ENCODE measurements at places on chromosomes 7 and 10.

DNA sequence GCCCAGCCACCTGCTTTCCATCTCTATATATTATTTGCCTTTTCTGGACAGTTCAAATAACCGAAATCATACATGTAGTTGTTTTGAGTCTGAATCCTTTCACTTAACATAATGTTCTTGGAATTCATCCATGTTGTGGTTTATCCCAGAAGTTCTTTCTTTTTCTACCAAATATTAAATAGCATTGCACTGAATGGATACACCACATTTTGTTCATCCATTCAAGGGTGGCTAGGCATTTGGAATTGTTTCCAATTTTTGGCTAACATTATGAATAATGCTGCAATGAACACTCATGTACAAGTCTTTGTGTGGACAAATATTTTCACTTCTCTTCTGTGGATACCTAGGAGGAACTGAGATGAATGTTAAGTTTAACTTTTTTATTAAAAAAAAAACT, 18.0 kb downstream of the DNAJC1 start:
- no peak for DNase-seq

GRCh38 chr7:71558806-71559613, 427.1 kb downstream of the GALNT17 start:
- no peak for DNase-seq

DNA sequence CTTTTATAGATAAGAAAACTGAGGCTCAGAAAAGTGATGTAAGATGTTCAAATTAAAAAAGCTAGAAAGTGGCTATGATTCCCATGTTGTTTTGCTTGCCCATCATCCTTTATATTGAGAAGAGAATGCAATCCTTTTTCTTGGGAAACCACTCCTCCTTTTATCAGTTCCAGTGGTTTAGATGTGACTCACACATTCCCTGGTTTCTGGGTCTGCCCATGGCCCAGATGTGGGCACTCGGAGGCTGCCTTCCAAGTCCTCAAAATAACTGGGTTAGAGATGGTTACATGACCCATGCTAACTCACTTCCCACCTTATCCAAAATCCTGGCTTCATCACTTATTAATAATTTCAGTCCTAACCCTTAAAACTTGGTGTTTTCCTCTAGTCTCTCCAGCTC, 550.0 kb downstream of the MDFIC start:
- no peak for DNase-seq

GRCh38 chr7:78018641-78019446, 220.3 kb downstream of the PHTF2 start:
- DNase-seq: no peak

- DNase-seq: no peak
Measured at GRCh38 chr10:117005527-117006055, 604 bp upstream of the SHTN1 start.

GRCh38 chr7:38368191-38368605, 94.8 kb upstream of the TARP start:
- DNase-seq: peak; percentile 75

- no peak for DNase-seq
Measured at GRCh38 chr7:33248671-33249070, 119.3 kb downstream of the BBS9 start.

DNA sequence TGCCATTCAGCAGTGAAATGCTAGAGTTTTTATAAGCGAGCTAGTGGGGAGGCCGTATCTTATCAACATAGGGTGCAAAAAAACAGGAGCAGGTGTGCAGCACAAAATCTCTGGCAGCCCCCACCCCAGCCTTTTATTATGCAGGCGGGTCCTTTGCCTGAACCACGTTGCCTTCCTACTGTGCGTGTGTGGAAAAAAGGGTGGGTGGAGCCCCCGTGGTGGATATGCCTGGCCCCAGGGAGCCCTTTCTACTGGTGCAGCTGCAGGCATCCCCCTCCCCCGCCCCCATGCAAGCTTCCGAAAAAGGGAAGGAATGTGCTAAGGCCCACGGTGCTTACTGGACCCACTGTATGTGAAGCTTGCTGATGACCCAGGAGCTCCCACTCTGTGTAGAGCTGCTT, 175.9 kb downstream of the USP6NL start:
- DNase-seq: no peak

- DNase-seq: no peak
Measured at GRCh38 chr7:98514211-98515031, 102.7 kb upstream of the NPTX2 start.

DNA sequence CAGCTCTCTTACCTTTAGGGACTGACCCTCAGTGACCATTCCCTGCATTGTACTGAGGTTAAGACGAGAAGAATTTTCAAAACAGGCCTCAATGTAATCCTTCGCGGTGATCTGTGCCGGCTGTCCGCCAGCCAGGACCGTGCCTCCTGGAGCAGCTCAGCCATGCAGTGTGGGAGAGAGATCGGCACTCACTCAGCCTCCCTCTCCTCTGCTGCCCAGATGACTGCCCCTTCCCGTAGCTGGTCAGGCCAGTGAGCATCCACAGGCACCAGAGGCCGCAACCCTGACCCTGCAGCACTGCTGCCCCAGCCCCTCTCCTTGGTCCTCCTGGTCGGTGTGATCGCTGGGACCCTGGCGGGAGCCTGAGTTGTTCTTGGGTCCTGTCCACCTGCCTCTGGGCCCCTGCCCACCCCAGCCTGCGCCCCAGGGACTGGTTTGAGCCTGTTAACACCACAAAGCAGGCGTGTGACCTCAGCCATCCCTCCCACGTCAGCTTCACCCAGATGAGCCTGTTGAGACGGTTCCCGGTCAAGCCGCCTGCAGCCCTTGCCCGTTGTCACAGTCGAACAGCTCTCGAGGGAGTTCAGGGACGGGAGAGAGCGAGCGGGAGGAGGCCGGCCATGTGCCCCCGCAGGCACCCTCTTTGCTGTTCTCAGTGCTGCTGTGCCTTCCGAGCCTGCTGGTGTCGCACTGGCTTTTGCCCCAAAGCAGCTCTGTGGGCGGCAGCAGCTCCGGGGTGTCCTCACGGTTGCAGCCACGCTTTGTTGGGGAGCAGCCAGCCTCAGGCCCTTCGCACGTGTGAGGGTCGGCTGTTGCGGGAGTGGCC, 37.2 kb downstream of the NKX6-2 start:
- DNase-seq: no peak

DNA sequence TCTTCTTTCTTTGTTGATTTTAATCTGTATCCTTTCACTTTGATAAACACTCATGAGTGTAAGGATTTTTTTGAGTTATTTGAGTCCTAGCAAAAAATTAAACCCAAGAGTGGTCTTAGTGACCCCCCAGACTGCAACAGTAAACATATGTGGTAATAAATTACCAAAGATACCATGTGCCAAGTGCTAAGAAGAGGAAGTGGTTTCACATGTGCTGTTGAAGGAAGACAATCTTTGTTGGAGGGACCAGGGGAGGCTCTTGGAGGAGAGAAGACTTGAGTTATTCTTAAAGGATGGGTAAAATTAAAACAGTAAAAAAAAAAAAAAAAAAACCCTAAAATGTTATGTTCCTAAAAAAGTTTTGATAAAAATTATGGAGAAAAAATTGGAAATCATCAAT, 150.2 kb downstream of the SEC23IP start:
- no peak for DNase-seq

DNA sequence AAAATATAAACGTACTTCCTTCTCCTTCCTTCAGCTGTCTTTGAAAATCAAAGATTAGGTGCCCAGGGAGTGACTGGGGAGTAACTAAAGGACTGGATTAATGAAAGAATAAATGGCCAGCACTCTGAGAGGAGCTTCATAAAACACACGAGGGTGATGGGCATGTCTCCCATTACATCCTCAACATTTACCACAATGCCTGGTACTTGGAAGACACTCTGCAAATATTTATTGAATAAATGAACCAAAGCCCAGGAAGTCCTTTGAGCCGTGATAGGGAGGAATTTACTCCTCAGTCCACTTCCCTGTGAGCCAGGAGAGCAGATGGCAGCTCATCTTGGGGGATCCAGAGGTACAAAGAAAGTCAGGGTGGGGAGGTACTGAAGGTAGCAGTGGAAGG, 96.3 kb downstream of the RAB11FIP2 start:
- DNase-seq: no peak

- no peak for DNase-seq
Measured at GRCh38 chr7:27148756-27149641, 1.4 kb upstream of the HOXA6 start.

- no peak for DNase-seq
Measured at GRCh38 chr10:72702868-72703581, 11.1 kb downstream of the MCU start.

- DNase-seq: no peak
Measured at GRCh38 chr10:86225103-86225782, 141.4 kb downstream of the GRID1 start.

- DNase-seq: no peak
Measured at GRCh38 chr7:135774284-135774683, 25.7 kb upstream of the FAM180A start.

GRCh38 chr7:99106411-99106810, 37.5 kb downstream of the SMURF1 start:
- DNase-seq: no peak

- no peak for DNase-seq
Measured at GRCh38 chr10:125662584-125662983, 20.4 kb downstream of the TEX36 start.

- DNase-seq: no peak
Measured at GRCh38 chr10:101319241-101319915, 34.6 kb upstream of the BTRC start.

DNA sequence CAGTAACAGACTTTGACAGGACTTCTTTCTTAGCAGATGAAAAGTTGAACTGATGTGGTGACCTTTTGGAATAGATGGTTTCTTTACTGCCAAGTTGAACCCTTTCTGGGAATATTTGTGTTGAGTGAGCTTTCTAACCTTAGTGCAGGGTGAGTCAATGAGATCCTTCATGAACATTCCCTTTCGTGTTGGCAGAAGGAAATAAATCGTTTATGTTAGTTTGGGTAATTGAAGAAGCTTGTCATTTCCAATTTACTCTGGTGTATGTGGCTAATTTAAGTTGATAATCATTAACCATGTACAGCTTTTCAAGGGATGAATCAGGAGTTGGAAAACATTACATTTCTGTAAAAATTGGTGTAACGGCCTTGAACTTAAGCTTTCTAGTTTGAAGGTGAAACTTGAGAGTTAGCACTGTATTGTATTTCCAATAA, 43.4 kb downstream of the PTTG1IP2 start:
- DNase-seq: no peak

DNA sequence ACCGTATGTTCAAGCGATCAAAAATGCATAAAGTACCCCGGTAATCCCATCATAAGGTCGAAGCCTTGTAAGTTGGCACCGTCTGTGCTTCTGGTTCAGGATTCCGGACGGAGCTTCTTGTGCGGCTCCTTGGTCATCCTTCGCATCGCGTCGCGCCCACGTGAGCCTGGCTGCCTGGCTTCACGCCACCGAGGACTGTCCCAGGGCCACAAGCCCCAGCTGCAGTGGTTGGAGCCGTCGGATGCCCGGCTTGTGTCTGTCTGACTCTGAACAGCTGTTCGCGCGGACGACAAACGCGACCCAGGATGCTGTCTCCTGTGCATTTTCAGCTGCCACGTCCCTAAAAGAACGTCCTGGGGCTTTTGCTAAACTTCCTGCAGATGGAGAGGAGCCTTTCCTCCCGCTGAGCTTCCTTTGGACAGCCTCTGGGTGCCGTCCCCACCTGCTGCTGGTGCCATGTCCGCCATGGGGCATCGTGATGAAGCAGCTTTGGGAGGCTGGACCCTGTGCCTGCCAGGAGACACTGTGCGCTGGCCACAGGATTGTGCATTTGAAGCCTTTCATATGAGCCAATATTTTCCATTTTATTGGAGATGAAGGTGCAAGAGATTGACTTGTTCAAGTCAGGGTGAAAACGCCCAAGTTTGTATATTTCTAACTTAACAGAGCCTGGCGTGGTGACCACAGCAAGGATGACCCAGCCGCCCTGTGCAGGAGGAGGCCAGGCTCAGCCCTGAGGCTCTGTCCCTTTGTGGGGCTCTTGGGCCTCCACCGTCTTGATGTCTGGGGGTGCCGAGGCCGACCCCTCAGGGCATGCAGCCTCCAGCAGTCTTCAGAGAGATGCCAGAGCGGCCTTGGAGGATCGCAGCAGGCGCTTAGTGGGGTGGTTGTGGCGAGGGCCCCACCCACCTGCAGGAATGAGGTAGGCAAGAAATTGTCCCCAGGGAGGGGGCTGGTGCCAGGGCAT, 6.7 kb upstream of the JAKMIP3 start:
- DNase-seq: no peak

- DNase-seq: no peak
Measured at GRCh38 chr7:84921154-84921553, 265.7 kb downstream of the SEMA3D start.

DNA sequence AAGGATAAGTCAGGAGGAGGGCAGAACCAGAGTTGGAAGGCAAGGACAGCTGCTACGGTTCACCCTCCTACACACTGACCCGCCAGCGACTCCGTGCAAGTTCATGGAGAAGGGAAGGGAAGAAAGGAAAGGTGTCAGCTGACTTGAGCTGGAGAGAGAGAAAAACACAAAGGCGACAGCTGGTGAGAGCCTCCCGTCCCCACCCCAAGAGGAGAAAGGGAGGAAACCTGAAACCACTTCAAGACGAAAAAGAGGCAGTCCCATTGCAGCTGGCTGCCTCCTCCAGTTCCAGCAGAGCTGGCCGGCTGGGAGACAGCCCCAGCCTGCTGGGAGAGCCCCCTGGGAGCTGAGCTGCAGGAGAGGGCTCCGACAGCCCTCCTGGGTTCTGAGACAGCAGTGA, 75.2 kb downstream of the PARD3 start:
- DNase-seq: no peak

DNA sequence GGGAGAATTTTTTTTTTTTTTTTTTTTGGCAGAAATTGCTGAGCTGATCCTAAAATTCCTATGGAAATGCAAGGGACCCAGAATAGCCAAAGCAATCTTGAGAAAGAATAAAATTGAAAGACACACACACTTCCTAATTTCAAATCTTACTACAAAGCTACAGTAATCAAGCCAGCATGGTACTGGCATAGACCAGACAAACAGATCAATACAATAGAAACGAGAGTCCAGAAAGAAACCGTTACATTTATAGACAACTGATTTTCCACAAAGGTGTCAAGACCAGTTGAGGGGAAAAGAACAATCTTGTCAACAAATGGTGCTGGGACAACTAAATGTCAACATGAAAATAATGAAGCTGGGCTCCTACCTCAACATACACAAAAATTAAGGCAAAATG, 34.5 kb downstream of the LARP4B start:
- DNase-seq: no peak

DNA sequence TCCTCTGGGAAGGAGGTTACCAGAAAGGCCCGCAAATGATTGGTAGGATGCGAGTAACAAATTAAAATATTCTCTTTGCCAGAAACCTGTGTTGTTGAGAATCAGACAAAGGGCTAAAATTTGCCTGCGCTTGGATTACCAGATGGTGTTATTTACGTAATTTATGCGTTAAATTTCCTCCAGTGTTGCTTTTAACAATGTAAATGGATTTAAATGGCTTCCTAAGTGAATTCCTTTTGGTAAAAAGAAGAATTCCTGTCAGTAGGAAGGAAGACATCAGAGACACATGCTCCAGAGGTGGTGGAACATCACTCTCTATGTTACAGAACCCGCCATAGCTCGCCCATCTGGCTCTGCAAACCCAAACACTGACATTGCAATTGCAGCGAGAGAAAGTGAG, 520.6 kb downstream of the GALNT17 start:
- DNase-seq: no peak
